ENCODE measurements at places on chromosomes 2 and 18. TPM values are rescaled to one million over a fixed set of nuclear protein-coding genes. Genes with fewer than 3 reads are reported as not detected.

GNLY gene
- not detected for total RNA-seq

ATL2 gene
- total RNA-seq, result 46.4 TPM

GREB1L gene
- 1.0 TPM for total RNA-seq

CABYR gene
- 5.7 TPM for total RNA-seq

SAG gene
- not detected for total RNA-seq

C1QL2 gene
- total RNA-seq, result not detected

LRRC30 gene
- total RNA-seq, result not detected

MOCOS gene
- 5.6 TPM for total RNA-seq

IL36G gene
- not detected for total RNA-seq

EGR4 gene
- not detected for total RNA-seq

GTF2A1L gene
- 3.8 TPM for total RNA-seq

LRATD1 gene
- total RNA-seq, result 0.07 TPM

CHRND gene
- not detected for total RNA-seq

CLEC4F gene
- total RNA-seq, result not detected

VSNL1 gene
- 0.66 TPM for total RNA-seq

LANCL1 gene
- 65.2 TPM for total RNA-seq

NFATC1 gene
- total RNA-seq, result 3.8 TPM

RUFY4 gene
- not detected for total RNA-seq

SLC23A3 gene
- total RNA-seq, result 8.1 TPM

IER3IP1 gene
- total RNA-seq, result 34.6 TPM

CDH20 gene
- 0.13 TPM for total RNA-seq

C2orf72 gene
- total RNA-seq, result 6.3 TPM

ERFE gene
- 0.56 TPM for total RNA-seq

BOK gene
- 13.4 TPM for total RNA-seq

DSC2 gene
- 0.07 TPM for total RNA-seq

ALLC gene
- total RNA-seq, result not detected

SAP130 gene
- total RNA-seq, result 5.5 TPM

HOXD13 gene
- not detected for total RNA-seq

CXXC1 gene
- 38.4 TPM for total RNA-seq

UGT1A8 gene
- total RNA-seq, result not detected

RNF144A gene
- total RNA-seq, result 0.72 TPM

Measured in smooth muscle cell of the pulmonary artery (primary cell).